ENCODE measurements at places on chromosomes 13 and 19.

- DNase-seq = no peak
These were observed 62.4 kb downstream of the MBD3L2B start for GRCh38 chr19:6958791-6959190.

- no peak for DNase-seq
These were observed 9.6 kb downstream of the ZIC2 start for GRCh38 chr13:99991013-99991827.

GRCh38 chr13:43229506-43229905 lies 206.1 kb downstream of the DNAJC15 start:
- peak; percentile 34 for DNase-seq

- no peak for DNase-seq
These were observed 10.4 kb downstream of the SPINT2 start for GRCh38 chr19:38274739-38275138.

- peak; percentile 43 for DNase-seq
These were observed 3.2 kb upstream of the PTPRS start for GRCh38 chr19:5343848-5344247.

DNA sequence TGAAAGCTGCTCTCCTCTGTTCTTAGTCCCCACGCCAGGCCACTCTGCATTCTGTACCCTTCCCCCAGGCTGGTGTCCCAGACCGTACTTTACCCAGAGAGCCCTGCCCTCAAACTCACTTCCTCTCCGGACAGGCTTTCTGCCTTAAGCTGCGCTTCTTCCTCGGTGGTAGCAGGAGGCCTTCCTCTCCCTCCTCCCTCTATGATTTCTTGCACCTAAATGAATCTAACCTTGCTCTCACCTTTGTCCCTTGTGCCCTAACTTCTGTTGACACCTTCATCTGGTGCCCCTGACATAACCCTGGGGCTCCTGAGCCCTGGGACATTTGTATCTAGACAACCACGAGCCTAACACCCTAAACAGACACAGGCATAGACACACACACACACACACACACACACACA lies 29.6 kb upstream of the CEACAM21 start:
- DNase-seq = no peak

GRCh38 chr13:79387853-79388252 lies 18.2 kb downstream of the RBM26 start:
- DNase-seq = no peak

- DNase-seq = no peak
These were observed 68.6 kb downstream of the CELF5 start for GRCh38 chr19:3292958-3293529.

- no peak for DNase-seq
These were observed 104.6 kb upstream of the SERP2 start for GRCh38 chr13:44268980-44269379.

GRCh38 chr13:40355126-40355724 lies 311.2 kb downstream of the FOXO1 start:
- DNase-seq = no peak

- no peak for DNase-seq
These were observed 22.9 kb downstream of the TEX29 start for GRCh38 chr13:111343186-111343805.

DNA sequence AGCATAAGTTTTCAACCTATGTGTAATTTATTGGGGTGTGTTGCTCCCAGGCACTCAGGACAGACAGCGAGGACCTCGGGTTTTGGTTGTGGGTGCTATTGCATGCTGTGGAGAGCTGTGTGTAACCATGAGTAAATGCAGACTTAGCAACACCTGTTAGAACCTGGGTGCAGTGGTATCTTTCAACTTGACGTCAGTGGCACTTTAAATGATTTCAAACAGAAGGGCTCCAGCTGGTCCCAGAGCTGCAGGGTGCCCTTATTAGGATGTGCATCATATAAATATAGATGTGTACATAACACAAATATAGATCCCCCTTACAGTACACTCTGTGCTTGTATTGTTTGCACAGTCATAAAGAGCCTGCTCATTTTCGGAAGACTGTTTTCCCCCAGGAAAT lies 228.3 kb upstream of the IRS2 start:
- DNase-seq = no peak

DNA sequence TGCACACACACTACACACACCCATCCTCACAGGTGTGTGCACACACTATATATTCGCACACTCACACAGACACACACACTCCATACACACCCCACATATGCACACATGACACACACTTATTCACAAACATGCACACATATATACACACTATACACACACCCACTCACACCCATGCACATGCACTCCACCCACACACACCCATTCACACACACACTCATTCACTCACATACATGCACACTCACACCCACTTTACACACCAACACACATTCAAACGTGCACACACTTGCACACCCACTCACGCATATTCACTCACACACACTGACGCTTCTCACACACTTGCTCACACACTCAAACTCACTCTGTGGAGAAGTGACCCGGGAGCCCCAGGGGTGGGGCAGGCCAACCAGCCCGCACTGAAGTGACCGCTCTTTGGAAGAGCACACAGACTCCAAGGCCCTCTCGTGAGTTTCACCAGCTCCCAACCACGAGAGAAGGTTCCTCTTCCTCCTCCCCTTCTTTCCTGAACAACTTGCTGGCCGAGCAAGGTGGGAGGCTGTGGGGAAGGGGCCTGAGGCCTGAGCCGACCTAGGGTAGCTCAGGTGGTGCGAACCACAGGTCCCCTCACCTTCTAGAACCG lies 86.1 kb upstream of the TM9SF2 start:
- no peak for DNase-seq

DNA sequence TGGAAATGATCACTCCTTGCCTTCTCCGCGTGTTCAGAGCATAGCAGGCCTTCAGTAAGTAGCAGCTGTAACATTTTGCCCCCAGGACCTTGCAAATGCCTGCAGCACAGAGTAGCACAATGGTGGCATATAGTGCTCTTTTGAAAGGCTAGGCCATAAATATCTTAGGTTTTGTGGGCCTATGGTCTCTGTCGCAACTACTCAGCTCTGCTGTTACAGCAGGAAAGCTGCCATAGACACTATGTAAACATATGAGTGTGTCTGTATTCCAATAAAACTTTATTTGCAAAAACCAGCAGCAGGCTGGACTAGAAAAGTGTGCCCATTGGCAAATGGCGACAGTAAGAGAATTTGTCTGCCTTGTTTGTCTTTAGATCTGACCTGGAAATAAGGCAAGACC lies 9.4 kb downstream of the ITPKC start:
- DNase-seq = no peak

DNA sequence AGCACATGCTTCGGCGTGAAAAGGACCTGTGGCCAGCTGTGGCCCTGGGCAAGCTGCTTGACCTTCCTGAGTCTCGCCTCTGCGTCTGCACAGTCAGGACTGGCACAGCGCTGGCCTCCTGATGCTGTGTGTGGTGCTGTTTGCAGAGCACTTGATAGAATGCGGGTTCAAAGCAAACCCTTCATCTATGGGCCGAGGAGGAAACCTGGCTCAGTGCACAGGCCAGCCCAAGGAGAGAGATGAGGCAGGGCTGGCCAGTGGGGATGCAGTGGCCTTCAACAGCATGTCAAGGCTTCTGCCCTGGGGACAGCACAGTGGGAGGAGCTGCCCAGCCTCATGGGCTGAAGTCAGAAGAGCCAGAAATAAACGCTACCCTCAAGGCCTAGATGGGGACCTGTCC lies 21.3 kb upstream of the VSTM2B start:
- no peak for DNase-seq

GRCh38 chr19:35165200-35166058 lies 10.9 kb downstream of the FXYD5 start:
- DNase-seq = no peak

DNA sequence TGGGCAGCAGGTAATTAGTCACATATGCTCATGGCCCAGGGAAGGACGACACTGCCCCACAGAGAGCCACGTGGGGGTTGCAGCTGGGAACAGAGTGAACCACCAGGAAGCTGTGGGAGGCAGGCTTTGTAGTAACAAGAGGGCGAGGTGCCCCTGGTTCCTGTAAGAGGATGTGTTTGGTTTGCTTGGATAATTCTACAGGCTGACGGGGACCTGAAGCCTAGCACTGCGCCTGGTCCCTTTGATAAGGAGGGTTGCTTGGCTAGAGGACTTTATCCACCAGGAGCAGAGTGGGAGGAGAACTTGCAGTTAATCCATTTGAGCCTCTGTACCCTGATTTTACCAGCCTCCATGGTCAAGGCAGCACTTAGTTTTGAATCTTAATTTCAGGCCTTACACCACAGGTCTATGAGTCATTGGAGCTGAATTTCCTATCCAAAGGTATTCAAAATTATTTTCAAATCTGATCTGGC lies 67.4 kb upstream of the CLDN10 start:
- no peak for DNase-seq

GRCh38 chr19:30103981-30104380 lies 161.9 kb downstream of the URI1 start:
- DNase-seq = no peak

- peak; percentile 87 for DNase-seq
These were observed 3.1 kb upstream of the BCL3 start for GRCh38 chr19:44745341-44745831.

- DNase-seq = no peak
These were observed 25.2 kb downstream of the DGKH start for GRCh38 chr13:42073683-42074082.

GRCh38 chr13:51034906-51035305 lies 76.2 kb downstream of the C13orf42 start:
- peak; percentile 17 for DNase-seq

DNA sequence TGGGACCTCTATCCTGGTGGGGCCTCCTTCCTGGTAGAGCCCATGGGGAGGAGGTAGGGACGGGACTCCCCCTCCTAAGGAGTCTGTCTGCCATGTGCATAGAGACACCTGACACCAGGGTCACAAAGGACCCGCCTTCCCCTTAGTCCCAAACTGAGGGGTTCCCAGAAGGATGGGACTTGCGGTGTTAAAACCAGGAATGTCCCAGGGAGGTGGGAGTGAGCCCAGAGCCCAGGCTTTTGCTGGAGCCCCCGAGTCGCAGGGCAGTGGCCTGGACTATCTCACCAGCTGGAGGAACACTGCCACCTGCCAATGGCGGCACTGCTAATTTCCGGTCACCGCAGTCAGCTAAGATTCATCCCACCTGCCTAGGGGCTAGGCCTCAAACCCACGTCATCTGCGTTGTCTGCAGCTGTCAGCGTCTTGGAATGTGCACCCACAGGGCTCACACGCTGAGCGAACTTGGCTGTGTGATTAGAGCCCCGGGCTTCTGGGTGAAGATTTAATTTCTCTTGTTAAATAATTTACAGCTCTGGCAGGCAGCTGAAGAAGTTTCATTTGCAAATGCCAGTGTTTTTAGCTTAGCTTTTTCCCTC lies 31.9 kb upstream of the ATP11A start:
- peak; percentile 75 for DNase-seq

DNA sequence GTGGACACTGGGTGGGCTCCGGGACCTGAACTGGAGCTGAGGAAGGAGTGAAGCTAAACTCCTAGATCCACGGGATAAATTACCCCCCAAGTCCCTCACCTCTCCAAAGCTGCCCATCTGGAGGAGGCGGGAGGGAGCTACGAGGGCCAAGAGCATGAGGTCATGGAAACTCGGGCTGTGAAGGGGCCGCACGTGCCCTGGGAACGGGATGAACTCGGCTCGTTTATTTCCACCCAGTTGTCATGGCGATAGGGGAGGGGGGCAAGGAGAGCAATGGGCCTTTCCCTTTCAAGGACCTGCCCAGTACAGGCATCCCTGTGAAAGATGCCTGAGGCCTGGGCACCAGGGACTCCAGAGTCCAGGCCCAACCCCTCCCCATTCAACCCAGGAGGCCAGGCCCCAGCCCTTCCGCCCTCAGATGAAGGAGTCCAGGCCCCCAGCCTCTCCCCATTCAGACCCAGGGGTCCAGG lies 3.8 kb downstream of the PPP1R12C start:
- DNase-seq = peak; percentile 79

DNA sequence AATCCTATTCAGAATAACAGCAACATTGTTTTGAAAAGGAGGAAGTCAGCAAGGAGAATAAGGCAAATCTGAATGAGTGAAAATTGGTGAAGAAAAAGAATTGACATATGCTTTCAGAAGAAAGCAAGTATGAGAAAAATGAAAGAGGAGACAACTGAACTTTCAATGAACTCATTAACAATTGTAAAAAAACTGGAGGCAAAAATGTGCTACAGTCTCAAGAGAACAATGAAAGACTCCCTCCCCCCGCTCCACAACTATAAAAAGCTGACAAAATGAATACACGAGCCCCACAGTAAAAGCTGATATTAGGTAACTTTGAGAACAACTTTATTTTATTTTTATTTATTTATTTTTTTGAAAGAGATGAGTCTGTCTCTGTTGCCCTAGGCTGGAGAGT lies 373.1 kb downstream of the DIAPH3 start:
- DNase-seq = peak; percentile 49

DNA sequence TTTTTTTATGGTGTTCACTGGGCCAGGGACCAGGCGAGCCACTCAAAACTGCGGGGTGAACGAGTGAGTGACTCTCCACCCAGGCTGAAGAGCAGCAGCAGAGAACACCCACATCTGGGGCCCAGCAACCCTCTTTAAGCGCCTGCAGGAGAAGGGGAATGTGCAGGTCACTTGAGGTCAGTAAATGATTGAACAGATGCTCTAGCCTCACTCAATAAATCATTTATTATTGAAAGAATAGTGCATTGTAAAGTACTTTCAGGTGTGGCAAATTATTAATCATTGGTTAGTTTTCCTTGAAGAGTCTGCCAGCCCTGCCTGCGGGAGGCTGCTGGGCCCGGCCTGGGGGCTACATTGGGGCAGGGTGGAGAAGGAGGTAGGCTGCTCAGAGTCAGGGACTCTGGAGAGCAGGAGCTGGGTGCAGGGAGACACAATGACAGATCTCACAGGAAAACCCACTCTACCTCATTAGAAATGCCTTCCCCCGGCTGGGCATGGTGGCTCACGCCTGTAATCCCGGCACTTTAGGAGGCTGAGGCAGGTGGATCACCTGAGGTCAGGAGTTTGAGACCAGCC lies 42.5 kb downstream of the ABCC4 start:
- peak; percentile 59 for DNase-seq

DNA sequence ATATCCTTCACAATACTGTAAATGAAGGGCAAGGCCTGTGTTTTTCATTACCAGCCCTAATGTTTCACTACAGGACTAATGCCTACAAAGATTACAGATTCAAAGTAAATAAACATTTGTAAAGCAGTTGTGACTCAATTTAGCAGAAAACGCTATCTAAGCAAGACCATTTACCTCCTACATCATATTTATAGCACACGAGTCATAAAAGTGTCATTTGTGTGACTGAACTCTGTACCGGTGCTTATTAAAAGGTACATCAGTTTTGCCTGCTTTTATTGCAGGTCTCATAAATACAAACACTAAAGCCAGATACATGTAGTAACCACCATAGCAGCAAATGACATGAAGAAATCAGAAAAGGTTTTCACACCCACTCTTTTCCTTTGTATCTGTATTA lies 61.5 kb upstream of the SLC15A1 start:
- no peak for DNase-seq

GRCh38 chr19:49498475-49498874 lies 2.2 kb downstream of the RPS11 start:
- no peak for DNase-seq

DNA sequence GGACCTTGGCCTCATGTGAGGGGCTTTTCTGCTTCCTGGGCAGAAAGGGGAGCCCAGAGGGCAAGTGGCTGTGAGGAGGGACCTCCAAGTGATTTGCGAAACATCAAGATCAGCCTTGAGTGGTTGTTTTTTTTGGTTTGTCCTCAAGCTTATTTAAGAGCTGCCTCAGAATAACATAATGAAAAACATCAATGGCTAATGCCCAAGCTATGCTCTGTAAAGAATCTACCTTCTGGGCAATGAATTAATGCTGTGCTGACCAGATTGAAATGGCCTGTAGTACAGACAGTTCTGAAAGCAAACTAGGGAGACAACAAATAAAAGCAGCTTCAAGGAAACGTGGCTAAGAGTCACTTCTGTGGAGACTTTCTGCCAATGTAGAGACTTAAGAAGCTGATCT lies 8.3 kb downstream of the TMEM255B start:
- DNase-seq = no peak

All from fibroblast of skin of abdomen (primary cell).